ENCODE measurements at places on chromosomes 1 and 21. TPM values are rescaled to one million over a fixed set of nuclear protein-coding genes. Genes with fewer than 3 reads are reported as not detected.

The SORT1 gene
- 4.7 TPM for total RNA-seq

The OR2T29 gene
- total RNA-seq: not detected

The HSD3B2 gene
- not detected for total RNA-seq

The GSTM1 gene
- 9.6 TPM for total RNA-seq

The NEXN gene
- 13.6 TPM for total RNA-seq

The HPCAL4 gene
- total RNA-seq: not detected

The TNFRSF1B gene
- 7.1 TPM for total RNA-seq

The IVL gene
- total RNA-seq: not detected

The NBPF26 gene
- 13.4 TPM for total RNA-seq

The SPATC1L gene
- total RNA-seq: 7.7 TPM

The TMPRSS2 gene
- not detected for total RNA-seq

The PERM1 gene
- total RNA-seq: 0.43 TPM

The TINAGL1 gene
- 21.1 TPM for total RNA-seq

The GPR37L1 gene
- total RNA-seq: under 0.01 TPM

The TDRD5 gene
- not detected for total RNA-seq

The AUNIP gene
- 0.28 TPM for total RNA-seq

The CRYZ gene
- total RNA-seq: 19.5 TPM

The XKR8 gene
- 3.3 TPM for total RNA-seq

The ANGPTL3 gene
- not detected for total RNA-seq

The DMRTA2 gene
- total RNA-seq: 0.09 TPM

The HLX gene
- total RNA-seq: 6.4 TPM

The OR2T11 gene
- total RNA-seq: not detected

The C1orf167 gene
- 0.57 TPM for total RNA-seq

The AKR7A3 gene
- 0.37 TPM for total RNA-seq

The RUNX3 gene
- not detected for total RNA-seq

The CA6 gene
- not detected for total RNA-seq

The IRF2BP2 gene
- total RNA-seq: 114 TPM

The WNT4 gene
- total RNA-seq: 0.74 TPM

The MYBPH gene
- total RNA-seq: 0.14 TPM

The OR6K3 gene
- not detected for total RNA-seq

Data from smooth muscle cell of bladder (primary cell).